Aorta (tissue), 5 donors: ENCODE measurements at places on chromosomes 3 and 15. TPM values are rescaled to one million over a fixed set of nuclear protein-coding genes. Genes with fewer than 3 reads are reported as not detected.
A peak's percentile ranks its signal among the peaks of the same experiment; 100 is the strongest.

Gene ECE2
- total RNA-seq: not detected

Gene GATM
- total RNA-seq: 27.8 TPM

DNA sequence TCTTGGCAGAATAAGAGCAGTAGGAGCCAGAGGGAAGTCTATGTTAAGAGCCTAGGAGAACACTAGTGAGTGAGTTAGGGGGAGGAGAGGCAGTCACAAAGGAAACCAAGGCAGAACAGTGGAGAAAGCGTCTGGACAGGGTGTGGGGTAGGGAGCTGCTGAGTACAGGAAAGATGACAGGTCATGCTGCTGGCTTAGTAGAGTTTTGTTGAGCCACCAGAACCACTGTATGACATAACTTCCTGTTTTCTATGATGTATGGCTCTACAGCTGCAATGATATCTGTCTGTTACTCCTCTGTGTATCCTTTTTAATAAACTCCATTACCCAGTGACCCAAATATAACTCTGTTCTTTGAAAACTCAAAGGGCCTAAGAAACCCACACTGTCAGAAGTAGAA lies 10.6 kb upstream of the STT3B start:
- no peaks in the 10 kb centered on the region for H3K36me3 ChIP-seq
- no peak overlapping the region for H3K4me3 ChIP-seq

DNA sequence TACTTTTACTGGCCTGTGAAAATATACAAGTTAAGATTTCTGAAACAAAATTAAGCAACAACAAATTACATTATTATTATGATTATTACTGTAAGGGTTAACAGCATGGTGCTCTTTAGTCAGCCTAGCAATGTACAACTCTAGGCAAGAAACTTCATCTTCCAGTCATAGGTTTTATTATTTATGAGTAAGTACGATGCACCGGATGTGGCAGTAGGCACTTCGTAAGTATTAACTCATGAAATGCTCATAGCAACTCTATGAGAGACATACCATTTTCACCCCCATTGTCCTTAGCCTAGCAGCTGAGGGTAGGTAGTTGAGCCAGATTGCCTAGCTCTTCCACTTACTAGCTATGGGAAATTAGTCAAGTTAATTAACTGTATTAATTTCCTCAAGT lies 68.0 kb upstream of the PTPRG start:
- H3K27ac ChIP-seq: no peak overlapping the region
- no peaks in the 10 kb centered on the region for H3K27me3 ChIP-seq
- DNase-seq: no peak
- no peaks in the 10 kb centered on the region for H3K36me3 ChIP-seq
- H3K4me1 ChIP-seq: no peaks in the 10 kb centered on the region

- no peaks in the 10 kb centered on the region for H3K27me3 ChIP-seq
- H3K4me1 ChIP-seq: no peaks in the 10 kb centered on the region
- H3K27ac ChIP-seq: no peak overlapping the region
- H3K4me3 ChIP-seq: no peak overlapping the region
- H3K36me3 ChIP-seq: no peaks in the 10 kb centered on the region
Measured at GRCh38 chr3:53712817-53713388, 133.3 kb downstream of the CHDH start.

- H3K27ac ChIP-seq: no peak overlapping the region
- DNase-seq: no peak
- no peak overlapping the region for H3K4me3 ChIP-seq
Measured at GRCh38 chr3:94548581-94549316, 485.9 kb downstream of the NSUN3 start.

Gene ZNF445
- total RNA-seq: 18.6 TPM

Gene MYH15
- 0.15 TPM for total RNA-seq

Gene ABTB1
- 49.8 TPM for total RNA-seq

Gene LTF
- total RNA-seq: 5.5 TPM

- H3K27ac ChIP-seq: no peak overlapping the region
- no peaks in the 10 kb centered on the region for H3K36me3 ChIP-seq
- no peaks in the 10 kb centered on the region for H3K4me1 ChIP-seq
- H3K4me3 ChIP-seq: no peak overlapping the region
- no peaks in the 10 kb centered on the region for H3K27me3 ChIP-seq
Measured at GRCh38 chr3:15171096-15171495, 35.0 kb upstream of the CAPN7 start.

DNA sequence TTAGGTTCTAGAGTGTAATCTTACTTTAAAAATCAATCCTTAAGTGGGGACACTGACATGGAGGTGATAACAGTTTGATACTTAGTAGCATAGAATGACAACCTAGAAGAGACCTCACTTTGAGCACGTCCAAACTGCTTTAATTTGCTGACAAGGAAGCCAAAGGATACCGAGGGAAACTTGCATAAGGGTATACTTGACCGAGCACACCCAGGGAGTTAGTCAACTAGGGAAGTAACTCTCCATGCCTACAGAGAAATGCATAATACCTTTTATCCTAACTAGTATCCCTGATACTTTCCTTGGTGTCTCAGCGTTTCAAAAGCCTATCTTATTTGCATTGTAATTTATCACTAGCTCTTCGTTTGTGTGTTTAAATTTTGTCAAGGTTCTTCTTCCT lies 5.5 kb upstream of the TPRG1 start:
- H3K27ac ChIP-seq: no peak overlapping the region
- H3K4me1 ChIP-seq: no peaks in the 10 kb centered on the region
- DNase-seq: no peak
- H3K36me3 ChIP-seq: no peaks in the 10 kb centered on the region
- H3K27me3 ChIP-seq: no peaks in the 10 kb centered on the region

Gene ZNF501
- 7.3 TPM for total RNA-seq

- H3K4me3 ChIP-seq: peak overlapping the region; percentile 1
- H3K27ac ChIP-seq: no peak overlapping the region
- H3K27me3 ChIP-seq: no peaks in the 10 kb centered on the region
Measured at GRCh38 chr3:134795746-134796280, 753 bp downstream of the EPHB1 start.

DNA sequence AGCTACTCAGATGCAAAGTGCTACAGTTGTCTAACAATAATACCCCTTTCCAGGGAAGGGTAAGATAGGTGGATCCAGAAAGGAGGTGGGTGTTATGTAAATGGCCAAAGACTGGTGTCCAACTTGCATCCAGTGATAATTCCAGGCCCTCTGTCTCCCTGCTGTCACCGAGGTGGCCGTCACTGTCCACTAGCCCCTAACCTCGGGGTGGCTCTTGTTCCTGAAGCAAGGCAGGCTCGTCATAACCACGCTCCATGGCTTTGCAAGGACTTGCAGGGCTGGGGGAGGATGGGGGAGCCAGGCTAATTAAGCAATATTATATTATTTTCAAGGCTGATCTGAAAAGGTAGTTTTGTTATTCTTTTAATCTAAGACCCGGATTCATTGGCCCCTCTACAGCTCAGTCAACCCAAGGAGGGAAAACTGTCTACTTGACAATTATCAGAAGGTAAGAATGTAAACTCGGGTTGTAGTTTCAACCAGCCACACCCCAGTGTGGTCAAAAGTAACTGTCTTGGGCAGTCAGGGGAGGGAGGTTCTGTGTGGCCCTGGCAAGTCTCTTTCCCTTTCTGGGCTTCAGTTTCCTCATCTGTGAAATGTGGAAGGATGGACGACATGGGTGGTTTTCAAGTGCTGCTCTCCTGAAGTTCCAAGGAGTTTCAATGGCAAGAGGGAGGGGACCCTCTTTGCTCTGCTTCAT lies 220.1 kb upstream of the BHLHE40 start:
- DNase-seq: no peak
- no peaks in the 10 kb centered on the region for H3K27me3 ChIP-seq
- H3K36me3 ChIP-seq: no peaks in the 10 kb centered on the region

DNA sequence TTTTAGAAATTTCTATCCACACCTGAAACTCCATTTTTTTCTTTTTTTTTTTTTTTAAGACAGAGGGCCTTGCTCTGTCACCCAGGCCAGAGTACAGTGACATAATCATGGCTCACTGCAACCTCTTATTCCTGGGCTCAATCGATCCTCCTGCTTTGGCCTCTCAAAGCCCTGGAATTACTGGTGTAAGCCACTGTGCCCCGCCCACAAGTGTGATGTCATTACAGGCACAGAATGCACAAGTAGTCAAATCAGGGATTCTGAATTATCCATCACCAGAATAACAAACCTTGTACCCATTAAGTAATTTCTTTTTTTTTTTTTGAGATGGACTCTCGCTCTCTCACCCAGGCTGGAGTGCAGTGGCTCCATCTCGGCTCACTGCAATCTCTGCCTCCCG lies 1.9 kb downstream of the UQCRC1 start:
- no peaks in the 10 kb centered on the region for H3K4me1 ChIP-seq
- H3K27ac ChIP-seq: no peak overlapping the region
- H3K27me3 ChIP-seq: no peaks in the 10 kb centered on the region
- no peak for DNase-seq

DNA sequence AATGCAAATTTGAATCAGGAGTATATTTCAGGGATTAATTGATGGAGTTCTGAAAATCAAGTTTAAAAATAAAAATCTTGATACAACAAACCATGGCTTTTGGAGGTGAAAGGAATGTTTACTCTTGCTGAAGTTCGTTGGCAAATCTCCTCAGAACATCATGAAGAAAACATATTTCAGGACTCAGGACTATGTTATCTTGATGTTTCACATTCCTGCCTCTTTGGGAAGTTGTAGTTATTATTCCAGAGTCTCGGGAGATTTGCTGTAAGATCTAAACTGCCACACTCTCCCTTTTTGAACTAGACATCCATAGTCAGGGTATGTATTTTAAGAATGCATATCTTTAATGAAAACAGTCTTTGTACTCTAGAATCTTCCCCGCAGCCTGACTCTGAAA lies 271.2 kb downstream of the RBMS3 start:
- peaks cover 6% of the 10 kb centered on the region for H3K4me1 ChIP-seq
- no peak overlapping the region for H3K27ac ChIP-seq
- H3K4me3 ChIP-seq: no peak overlapping the region
- no peaks in the 10 kb centered on the region for H3K27me3 ChIP-seq

- no peaks in the 10 kb centered on the region for H3K4me1 ChIP-seq
- no peaks in the 10 kb centered on the region for H3K36me3 ChIP-seq
- no peak overlapping the region for H3K27ac ChIP-seq
- no peak overlapping the region for H3K4me3 ChIP-seq
- no peak for DNase-seq
Measured at GRCh38 chr3:88219138-88219792, 69.5 kb downstream of the C3orf38 start.

Gene XXYLT1
- 8.6 TPM for total RNA-seq

DNA sequence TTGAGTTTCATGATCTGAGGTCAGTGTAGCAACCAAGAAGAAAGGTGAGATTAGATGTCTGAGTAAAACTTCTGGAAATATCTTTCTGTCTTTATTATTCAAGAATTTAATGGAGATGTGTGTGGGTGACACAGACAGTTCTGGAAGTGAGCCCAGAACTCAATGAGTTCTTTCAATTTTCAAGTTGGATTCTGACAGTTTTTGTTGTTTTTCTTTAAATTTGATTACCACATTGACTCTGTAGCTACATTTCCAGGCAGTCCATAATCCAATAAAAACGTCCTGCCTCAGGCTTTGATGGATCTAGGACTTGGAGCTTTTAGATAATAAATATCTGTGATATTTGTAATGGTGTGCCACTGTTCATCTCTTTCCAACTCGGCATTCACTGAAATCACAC lies 3.9 kb upstream of the PARP14 start:
- no peaks in the 10 kb centered on the region for H3K4me1 ChIP-seq
- H3K36me3 ChIP-seq: no peaks in the 10 kb centered on the region
- no peak overlapping the region for H3K4me3 ChIP-seq
- H3K27ac ChIP-seq: no peak overlapping the region

DNA sequence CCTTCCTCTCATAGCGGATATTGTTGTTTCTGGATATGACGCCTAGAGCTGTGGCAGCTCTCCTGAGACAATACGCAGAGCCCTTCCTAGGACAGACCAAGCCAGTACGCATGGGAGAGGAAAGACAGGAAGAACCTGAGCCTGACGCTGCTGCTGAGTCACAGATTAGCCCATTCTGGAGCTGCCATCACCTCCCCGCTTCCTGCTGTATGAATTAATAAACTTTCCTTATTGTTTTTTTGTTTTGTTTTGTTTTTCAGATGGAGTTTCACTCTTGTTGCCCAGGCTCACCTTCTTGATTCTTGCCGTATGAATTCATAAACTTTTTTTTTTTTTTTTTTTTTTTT lies 67.0 kb downstream of the PPCDC start:
- no peak overlapping the region for H3K4me3 ChIP-seq
- no peak for DNase-seq
- no peaks in the 10 kb centered on the region for H3K36me3 ChIP-seq
- no peaks in the 10 kb centered on the region for H3K27me3 ChIP-seq
- H3K4me1 ChIP-seq: no peaks in the 10 kb centered on the region

Gene PLCH1
- 0.57 TPM for total RNA-seq

GRCh38 chr3:100163787-100164186 lies 49.5 kb upstream of the FILIP1L start:
- peak overlapping the region; percentile 99 for H3K27ac ChIP-seq
- no peak overlapping the region for H3K4me3 ChIP-seq
- DNase-seq: no peak
- H3K4me1 ChIP-seq: no peaks in the 10 kb centered on the region
- H3K36me3 ChIP-seq: no peaks in the 10 kb centered on the region
- no peaks in the 10 kb centered on the region for H3K27me3 ChIP-seq

Gene PGBD4
- 1.7 TPM for total RNA-seq

GRCh38 chr15:67832897-67833709 lies 6.7 kb downstream of the RNU6-1 start:
- H3K27ac ChIP-seq: no peak overlapping the region
- no peaks in the 10 kb centered on the region for H3K27me3 ChIP-seq
- no peak overlapping the region for H3K4me3 ChIP-seq

Gene KCNMB2
- not detected for total RNA-seq

- H3K4me1 ChIP-seq: peaks cover 2% of the 10 kb centered on the region
- no peak overlapping the region for H3K4me3 ChIP-seq
- H3K27me3 ChIP-seq: no peaks in the 10 kb centered on the region
- H3K36me3 ChIP-seq: no peaks in the 10 kb centered on the region
- H3K27ac ChIP-seq: no peak overlapping the region
Measured at GRCh38 chr15:63805993-63806980, 27.5 kb downstream of the HERC1 start.

Gene PLA2G4E
- total RNA-seq: not detected

DNA sequence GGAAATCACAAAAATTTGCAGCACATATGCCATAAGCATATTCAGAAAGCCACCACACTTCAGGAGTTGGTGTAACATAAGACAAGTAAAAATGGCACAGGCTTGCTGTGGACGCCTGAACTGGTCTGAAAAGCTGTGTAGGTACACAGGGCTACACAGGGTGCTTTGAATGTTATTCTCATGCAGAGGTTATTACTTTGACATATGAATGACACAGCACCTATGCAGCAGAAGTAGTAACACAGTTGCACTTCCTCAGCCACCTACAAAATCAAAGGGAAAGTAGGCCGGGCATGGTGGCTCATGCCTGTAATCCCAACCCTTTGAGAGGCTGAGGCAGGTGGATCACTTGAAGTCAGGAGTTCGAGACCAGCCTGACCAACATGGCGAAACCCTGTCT lies 54.5 kb downstream of the OSBPL10 start:
- H3K4me3 ChIP-seq: no peak overlapping the region
- H3K36me3 ChIP-seq: no peaks in the 10 kb centered on the region
- no peaks in the 10 kb centered on the region for H3K27me3 ChIP-seq
- no peak for DNase-seq
- H3K27ac ChIP-seq: no peak overlapping the region
- no peaks in the 10 kb centered on the region for H3K4me1 ChIP-seq
